ENCODE measurements at places on chromosomes 2 and 18. TPM values are rescaled to one million over a fixed set of nuclear protein-coding genes. Genes with fewer than 3 reads are reported as not detected.

UGT1A10 gene
- not detected for total RNA-seq

RAX gene
- total RNA-seq = not detected

SCN3A gene
- total RNA-seq = 2.6 TPM

HOXD8 gene
- total RNA-seq = 12.2 TPM
